ENCODE measurements at places on chromosomes 5 and 9.

GRCh38 chr9:127209948-127210640 lies 54.5 kb upstream of the GARNL3 start:
- DNase-seq, result no peak

GRCh38 chr5:151454166-151454565 lies 6.8 kb downstream of the SLC36A1 start:
- DNase-seq, result no peak

DNA sequence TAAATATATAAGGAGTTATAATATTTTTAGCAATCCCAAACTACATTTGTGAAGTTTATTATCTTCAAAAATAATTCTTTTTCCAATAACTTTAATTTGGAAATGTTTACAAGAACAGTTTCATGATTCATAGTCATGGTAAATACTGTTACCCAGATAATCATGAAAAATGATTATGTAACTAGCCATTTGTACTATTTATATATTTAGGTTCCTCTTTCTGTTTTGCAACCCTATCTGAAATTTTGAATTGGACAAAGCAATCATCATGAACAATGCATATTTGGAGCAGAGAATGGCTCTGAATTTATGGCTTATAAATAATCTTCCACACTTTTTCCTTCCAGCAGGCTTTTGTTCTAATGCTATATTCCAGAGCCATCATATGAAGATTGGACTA lies 499.7 kb downstream of the SLCO4C1 start:
- DNase-seq, result no peak

GRCh38 chr9:91727316-91727861 lies 222.6 kb downstream of the ROR2 start:
- peak; percentile 32 for DNase-seq

- no peak for DNase-seq
These were observed 81.7 kb upstream of the SMC5 start for GRCh38 chr9:70177121-70177520.

DNA sequence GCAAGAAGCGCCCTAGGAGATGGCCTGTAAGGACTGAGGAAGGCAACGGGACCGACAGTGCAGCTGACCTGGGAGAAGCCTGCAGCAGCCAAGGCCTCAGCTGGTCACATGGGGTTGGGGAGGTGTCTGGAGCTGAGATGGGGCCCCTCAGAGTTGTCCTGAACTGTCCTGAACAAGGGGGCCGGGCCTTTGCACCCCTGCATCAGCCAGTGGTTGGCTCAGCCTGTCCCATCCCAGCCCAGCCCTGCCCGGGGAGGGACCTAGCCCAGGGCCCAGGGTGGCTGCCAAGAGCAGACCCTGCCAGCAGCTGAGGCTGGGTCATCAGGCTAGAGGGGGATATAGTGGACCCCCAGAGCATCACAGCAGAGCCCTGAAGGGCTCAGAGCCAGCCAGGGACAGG lies 122.8 kb upstream of the PPP1R26 start:
- DNase-seq, result no peak

DNA sequence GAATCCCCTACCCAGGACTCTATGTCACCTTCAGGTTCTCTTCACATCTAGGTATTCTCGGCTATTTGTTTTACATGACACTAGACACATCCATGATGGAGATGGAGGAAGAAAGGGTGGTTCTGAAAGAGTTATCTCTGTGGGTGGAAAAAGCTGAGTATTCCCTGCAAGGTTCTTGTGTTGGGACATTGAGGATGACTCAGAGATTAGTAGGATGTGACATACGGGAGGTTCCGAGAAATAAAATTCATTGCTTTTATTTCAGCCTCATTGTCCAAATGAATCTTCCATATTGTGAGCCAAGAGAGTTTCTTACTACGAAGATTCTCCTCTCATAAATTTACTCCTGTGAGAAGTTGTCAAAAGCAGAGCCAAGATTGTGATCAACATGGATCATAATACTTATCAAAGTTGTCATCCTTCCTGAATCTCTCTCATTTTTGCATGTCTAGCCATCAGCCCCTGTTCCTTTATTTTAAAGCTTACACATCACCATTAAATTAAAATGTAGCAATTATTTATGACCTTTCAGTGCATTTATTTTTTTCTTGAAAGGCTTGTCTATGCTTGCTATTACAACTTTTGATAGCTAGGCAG lies 370.0 kb downstream of the PSAT1 start:
- DNase-seq, result no peak

GRCh38 chr5:140135127-140135526 lies 9.4 kb downstream of the IGIP start:
- DNase-seq, result no peak

DNA sequence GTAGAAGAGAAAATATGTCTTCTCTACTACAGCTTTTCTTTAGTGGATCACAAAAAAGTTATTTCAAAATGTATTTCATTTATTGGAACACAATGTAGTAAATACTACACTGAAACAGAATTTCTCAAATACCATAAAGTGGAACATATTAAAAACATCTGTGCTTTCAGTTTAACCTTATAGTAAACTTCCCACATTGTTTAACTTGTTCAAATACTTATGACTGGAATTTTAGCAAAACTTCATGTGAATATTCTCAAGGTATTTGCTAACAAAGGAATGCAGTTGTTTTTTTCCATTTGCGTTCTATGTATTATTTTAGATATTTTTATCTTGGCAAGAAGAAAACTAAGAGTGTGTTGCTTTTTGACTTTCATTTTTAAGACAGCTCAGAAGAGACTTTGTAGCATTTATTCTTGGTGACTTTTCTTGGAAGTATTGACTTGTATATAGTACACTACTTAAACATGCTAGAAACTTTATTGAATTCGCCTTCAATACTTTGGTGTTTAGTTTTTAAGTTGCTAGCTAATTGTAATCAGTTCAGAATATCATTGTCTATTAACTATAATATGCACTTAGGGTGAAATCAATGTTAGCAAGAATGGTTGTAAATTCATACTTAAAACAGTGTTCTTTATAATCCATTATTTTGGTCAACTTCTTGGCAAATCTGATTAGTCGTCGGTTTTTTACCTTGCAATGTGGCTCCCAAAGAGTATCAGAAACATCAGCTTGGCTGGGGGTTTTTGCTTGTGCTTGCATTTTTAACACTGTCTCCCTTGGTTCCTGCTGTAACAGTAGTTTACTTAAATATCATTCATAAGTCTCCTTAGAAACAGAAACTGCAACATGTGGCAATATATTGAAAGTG lies 5.0 kb upstream of the RHOBTB3 start:
- no peak for DNase-seq
